ENCODE measurements at places on chromosomes 1 and 21. TPM values are rescaled to one million over a fixed set of nuclear protein-coding genes. Genes with fewer than 3 reads are reported as not detected.

Gene AKR7A3
- total RNA-seq = 0.23 TPM

GRCh38 chr1:62457955-62458354 lies 21.1 kb downstream of the USP1 start:
- H3K27ac ChIP-seq = no peak overlapping the region
- no peak overlapping the region for H3K4me3 ChIP-seq
- H3K36me3 ChIP-seq = no peaks in the 10 kb centered on the region
- no peaks in the 10 kb centered on the region for H3K27me3 ChIP-seq
- DNase-seq = no peak

- DNase-seq = no peak
- H3K27ac ChIP-seq = no peak overlapping the region
- H3K4me1 ChIP-seq = no peaks in the 10 kb centered on the region
- no peaks in the 10 kb centered on the region for H3K36me3 ChIP-seq
Measured at GRCh38 chr1:96882096-96882495, 160.5 kb downstream of the PTBP2 start.

GRCh38 chr1:9069326-9070100 lies at the start of gene SLC2A5:
Gene SLC2A5, minus strand, starts transcription at chr1:9069635. Its CDS starts 99 bp downstream, at chr1:9069536.
- H3K36me3 ChIP-seq = no peaks in the 10 kb centered on the region
- H3K27ac ChIP-seq = peak within 1 kb of the TSS; percentile 96
- peaks cover 55% of the 10 kb centered on the region for H3K4me1 ChIP-seq
- peak within 1 kb of the TSS; percentile 32 for H3K4me3 ChIP-seq
- no peaks in the 10 kb centered on the region for H3K27me3 ChIP-seq

Data from gastrocnemius medialis (tissue), 4 donors.